ENCODE measurements at places on chromosomes 4 and X.

DNA sequence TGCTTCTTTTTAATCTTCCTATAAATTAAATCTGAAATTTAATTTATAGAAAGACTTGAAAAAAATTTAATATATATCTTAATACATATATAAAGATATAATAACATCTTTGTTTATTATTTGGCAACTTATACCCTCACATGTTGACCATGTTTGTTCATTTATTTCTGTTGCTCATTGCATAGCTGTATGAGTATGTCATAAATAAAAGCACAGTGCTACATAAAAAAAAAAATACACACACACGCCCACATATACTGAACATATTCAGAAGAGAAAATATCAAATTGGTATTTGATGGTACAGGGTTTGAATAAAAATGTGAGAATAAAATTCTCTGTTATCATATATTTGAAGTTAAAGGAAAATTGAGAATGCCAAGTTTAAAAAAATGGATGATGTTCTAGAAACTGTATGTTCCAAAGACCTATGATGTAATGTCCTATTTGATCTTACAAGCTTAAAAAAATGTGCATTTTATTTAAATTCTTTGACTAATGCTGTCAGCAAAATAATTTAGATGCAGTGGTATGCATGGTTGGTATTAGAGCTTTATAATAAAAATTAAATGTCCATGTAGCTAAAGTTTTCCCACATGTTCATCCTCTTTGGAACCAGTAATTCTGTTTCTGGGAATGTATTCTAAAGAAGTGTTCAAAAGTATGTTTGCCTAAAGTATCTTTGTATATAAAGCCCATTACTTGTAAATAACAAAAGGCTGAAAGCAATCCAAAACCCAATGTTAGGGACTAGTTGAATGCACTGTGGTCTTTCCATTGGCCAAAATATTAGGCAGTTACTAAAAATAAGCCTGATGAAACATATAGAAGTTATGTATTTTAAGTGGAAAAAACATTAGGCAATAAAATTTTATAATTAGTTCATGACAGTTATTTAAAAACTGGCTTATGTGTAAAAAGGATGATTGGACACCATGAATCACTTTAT lies 12.9 kb downstream of the TMEM184C start:
- no peak for DNase-seq

DNA sequence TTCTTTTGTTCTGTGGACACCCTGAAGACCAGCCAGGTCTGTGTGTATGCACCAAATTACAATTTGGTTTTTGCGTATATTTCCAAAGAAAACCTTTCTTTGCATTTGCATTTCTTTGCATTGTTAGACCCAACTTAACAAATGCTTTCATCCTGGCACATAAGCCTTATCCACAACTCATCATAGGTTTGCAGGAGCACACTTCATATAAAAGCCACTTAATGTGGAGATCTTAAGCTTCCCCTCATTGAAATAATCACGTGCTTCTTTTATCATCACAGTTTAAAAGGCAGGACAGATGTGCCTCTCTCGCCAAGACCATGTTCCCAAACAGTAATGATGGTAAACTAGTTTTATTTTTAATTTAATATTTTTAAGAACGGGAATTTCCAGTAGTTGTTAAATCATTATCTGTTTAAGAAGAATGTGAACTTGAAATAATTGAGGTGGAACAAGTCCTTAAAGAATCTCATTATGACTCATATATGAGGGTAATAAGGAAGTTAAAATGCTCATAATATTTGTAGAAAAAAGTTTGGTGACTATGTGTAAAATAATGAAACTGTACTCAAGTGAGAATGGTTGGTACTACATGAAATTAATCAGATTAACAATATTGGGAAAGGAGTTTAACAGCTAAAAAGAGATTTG lies 65.5 kb downstream of the GLRA3 start:
- DNase-seq = no peak

GRCh38 chr4:158769175-158769921 lies 522 bp downstream of the FNIP2 start:
- DNase-seq = peak; percentile 43

- no peak for DNase-seq
Observed at GRCh38 chrX:19212037-19212436, 89.8 kb upstream of the ADGRG2 start.

DNA sequence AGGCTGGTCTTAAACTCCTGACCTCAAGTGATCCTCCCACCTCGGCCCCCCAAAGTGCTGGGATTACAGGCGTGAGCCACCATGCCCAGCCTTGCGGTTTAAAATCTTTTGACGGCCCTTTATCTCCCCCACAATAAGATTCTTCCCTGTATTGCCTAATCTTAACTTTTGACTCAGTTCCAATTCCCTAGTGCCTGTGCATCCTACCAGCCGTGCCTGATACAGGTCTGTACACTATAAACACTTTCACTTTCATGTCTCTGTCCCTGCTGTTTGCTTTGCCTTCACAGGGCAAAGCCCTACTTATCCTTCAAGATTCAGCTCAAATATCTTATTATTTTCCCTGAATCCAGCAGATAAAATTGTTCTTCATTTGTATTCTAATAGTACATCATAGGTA lies 74.6 kb downstream of the WDR44 start:
- DNase-seq = no peak

GRCh38 chrX:42619068-42619467 lies 158.9 kb downstream of the PPP1R2C start:
- no peak for DNase-seq

DNA sequence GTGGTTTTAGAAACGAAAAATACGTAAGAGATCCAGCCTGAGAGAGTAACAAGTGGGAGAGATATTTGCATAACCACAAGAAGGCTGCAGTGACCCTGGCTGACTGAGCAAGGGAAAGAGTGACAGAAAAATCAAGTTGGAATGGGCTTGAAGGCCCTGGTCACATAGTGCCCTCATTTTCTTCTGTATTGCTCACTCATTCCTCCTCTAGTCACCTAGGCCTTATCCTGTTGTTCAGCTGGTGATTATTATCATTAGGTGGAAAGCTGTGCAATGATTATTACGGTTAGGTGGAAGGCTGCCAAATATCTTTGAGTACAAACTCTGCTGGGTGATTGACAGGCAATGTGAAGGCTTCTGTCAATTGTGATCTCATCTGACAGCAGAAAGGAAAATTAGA lies 2384.1 kb downstream of the PCDH7 start:
- DNase-seq = no peak

DNA sequence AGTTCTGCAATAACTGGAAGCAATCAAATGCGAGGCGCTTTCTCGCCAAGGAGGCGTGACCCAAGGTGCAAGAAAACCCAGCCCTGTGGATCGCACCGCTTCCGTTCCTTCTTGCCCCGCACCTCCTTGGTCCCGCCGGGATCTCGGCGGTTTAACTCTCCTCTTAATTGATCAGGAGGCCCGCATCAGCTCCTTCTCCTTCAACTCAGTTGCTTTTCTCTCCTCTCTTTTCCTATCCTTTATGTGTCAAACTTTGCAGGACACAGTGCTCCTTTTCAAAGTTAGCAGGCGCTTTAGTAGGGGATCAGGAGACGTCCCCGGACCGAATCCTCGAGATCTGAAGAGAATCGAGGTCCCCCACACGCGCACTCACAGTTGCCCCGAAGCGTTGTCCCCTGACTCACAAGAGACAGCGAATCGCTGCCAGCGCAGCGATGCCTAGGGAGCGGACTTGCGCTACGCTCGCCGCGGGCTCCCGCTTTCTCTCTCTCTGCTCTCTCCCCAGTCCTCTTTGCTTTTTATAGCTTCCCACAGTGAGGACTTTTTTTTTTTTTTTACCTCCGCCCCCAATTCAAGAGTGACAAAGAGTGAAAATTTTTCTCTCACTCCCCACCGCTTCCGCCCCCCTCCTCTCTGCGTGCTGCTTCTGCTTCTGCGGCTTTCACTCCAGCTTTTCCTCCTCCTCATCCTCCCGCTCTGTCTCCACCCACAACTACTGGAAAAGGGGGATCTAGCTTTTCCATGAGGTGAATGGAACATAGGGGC lies at the start of gene DKK2:
TSS of gene DKK2 (minus strand) at position 495 of the 765 bp plus-strand sequence. CDS start 722 bp downstream, outside the sequence.
- no peak for DNase-seq

GRCh38 chr4:133096972-133097371 lies 52.1 kb upstream of the PCDH10 start:
- no peak for DNase-seq

DNA sequence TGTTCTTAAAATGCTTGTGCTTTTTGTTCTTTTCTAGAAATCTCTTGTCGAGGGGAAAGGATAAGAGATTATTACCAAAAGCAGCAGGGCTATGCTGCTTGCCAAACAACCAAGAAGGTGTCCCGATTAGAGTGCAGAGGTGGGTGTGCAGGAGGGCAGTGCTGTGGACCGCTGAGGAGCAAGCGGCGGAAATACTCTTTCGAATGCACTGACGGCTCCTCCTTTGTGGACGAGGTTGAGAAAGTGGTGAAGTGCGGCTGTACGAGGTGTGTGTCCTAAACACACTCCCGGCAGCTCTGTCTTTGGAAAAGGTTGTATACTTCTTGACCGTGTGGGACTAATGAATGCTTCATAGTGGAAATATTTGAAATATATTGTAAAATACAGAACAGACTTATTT lies 81.5 kb upstream of the PACRGL start:
- DNase-seq = no peak

GRCh38 chr4:114132830-114133229 lies 153.4 kb upstream of the ARSJ start:
- DNase-seq = no peak

DNA sequence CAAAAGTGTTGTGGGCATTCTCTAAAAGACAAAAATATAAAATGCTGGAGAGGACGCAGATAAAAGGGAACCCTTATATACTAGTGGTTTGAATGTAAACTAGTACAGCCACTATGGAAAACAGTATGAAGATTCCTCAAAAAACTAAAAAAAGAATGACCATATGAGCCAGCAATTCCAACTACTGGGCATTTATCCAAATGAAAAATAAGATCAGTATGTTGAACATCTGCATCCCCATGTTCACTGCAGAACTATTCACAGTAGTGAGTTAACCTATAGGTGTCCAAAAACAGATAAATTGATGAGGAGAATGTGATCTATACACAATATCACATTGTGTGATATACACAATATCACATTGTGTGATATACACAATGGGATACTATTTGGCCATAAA lies 1615.3 kb downstream of the PCDH18 start:
- no peak for DNase-seq

DNA sequence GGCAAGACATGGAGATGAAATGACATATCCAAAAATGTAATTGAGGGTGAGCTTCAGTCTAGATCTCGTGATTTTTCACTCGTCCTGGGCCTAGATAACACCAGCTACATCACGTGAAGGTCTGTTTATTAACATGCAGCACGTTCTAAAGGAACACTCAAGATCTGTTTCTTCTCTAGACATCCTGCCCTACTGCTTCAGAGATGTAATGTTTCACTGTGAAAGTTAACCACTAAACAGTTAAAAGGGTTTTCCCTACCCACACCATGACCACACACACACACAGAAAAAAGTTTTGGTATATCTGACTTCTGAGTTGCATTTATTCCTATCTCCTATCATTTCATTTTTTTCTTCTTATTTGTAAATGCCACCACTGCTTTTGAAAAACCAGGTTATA lies 52.3 kb upstream of the SMIM31 start:
- DNase-seq = no peak

- DNase-seq = no peak
Observed at GRCh38 chr4:40065010-40065409, 8.4 kb downstream of the N4BP2 start.

DNA sequence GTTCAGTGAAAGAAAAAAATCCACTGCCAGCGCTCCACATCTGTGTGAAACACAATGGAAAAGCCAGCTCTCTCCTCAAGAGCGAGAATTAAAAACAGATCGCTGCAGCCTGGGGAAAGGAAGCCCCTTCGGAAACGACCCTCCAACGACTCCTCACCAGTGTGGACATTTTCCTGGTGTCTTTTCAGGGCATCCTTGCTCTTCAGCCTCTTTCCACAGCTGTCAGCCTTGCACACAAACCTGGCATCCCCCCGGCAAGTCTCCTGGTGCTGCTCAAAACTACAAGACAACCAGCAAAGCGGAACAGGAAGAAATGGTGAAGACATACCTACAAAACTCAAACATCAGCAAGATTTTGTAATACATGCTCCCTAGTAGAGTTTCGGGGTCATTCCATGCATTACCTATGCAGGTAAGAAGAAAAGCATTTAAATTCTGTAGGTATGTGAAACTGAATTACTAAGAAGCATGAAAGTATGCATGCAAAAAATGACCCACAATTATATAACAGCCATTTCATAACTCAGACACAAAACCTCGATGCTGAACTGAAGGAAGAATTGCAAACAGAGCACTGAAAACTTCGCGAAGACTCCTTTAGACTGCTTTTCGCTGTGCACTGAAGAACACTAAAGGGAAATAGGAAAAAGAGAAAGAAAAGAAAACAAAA lies 106.1 kb downstream of the PRDM5 start:
- no peak for DNase-seq

DNA sequence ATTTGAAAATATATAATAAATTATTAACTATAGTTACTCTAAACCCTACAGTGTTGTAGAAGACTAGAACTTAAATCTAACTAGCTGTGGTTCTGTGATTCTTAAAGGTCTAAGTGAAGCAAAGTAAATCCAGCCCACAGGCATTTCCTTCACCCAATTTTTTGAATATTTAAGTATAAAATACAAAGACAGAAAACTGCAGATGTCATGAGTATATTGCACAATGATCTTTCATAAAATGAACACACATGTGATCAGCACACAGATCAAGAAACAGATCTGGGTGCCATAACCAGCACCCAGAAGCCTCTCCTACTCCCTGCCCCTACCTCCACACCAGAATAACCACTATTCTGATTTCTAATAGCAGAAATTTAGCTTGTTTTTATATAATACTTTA lies 82.9 kb downstream of the CAMK2D start:
- no peak for DNase-seq

GRCh38 chr4:105946771-105947170 lies 51.5 kb downstream of the NPNT start:
- no peak for DNase-seq

DNA sequence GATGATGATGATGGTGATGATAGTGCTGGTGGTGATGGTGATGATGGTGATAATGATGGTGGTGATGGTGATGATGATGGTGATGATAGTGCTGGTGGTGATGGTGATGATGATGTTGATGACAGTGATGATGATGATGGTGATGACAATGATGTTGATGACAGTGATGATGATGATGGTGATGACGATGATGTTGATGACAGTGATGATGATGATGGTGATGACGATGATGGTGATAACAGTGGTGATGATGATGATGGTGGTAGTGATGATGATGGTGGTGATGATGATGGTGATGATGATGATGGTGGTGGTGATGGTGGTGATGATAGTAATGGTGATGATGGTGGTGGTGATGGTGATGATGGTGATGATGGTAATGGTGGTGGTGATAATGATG lies 80.1 kb upstream of the MXRA5 start:
- no peak for DNase-seq

GRCh38 chrX:57565198-57565597 lies 26.6 kb upstream of the ZXDB start:
- DNase-seq = no peak

DNA sequence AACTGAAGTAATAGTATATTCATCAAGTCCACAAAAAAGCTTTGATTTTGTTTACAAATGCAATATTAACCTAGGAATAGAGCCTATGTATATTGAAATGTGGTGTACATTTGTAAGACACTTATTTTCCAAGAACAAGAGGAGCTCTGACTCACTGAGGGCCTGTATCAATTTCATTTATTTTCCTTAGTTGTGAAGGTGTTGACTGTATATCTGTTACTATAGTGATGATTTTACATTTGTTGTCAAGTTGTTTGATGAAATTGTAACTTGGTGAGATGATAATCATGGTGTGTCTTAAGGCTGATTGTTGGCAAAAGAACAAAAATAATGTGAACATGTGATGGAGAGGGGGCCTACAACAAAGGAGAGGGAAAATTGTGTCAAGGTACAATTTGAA lies 274.9 kb upstream of the TEX13A start:
- no peak for DNase-seq

GRCh38 chr4:23068287-23068686 lies 375.6 kb downstream of the GBA3 start:
- no peak for DNase-seq
